ENCODE measurements at places on chromosomes 7 and 10. TPM values are rescaled to one million over a fixed set of nuclear protein-coding genes. Genes with fewer than 3 reads are reported as not detected.

The CPXM2 gene
- total RNA-seq, result 2.9 TPM

GRCh38 chr10:113562704-113563103 lies 9.9 kb downstream of the HABP2 start:
- DNase-seq, result no peak

The RTKN2 gene
- total RNA-seq, result 0.98 TPM

DNA sequence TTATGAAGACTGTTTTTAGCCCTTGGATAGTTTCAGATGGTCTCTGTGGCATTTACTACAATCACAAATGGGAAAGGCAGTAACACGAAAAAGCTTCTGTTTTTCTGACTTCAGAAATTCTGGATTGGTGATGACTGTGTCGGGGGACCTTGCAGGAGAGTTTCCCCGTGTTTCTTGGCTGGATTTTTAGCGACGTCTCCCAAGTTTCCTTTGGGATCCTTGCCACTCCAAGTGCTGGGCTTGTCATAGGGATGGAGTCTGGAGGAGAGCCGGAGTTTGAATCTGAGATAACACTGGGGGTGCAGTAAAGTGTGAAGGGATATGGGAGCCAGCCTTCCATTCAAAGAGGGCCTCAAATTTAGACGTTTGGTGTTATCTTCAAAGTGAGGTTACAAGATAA lies 179.0 kb downstream of the SNX10 start:
- DNase-seq, result no peak

- no peak for DNase-seq
Measured at GRCh38 chr10:64275001-64275400, 753.8 kb downstream of the REEP3 start.

- DNase-seq, result no peak
Measured at GRCh38 chr10:118139321-118139720, 92.6 kb upstream of the RAB11FIP2 start.

GRCh38 chr10:112695539-112695938 lies 248.5 kb downstream of the VTI1A start:
- no peak for DNase-seq

- DNase-seq, result no peak
Measured at GRCh38 chr10:19302117-19302516, 253.5 kb downstream of the MALRD1 start.
